ENCODE measurements at places on chromosomes 7 and 10.
A peak's percentile ranks its signal among the peaks of the same experiment; 100 is the strongest.

GRCh38 chr10:118913825-118914224 lies 115.7 kb upstream of the NANOS1 start:
- DNase-seq = no peak

DNA sequence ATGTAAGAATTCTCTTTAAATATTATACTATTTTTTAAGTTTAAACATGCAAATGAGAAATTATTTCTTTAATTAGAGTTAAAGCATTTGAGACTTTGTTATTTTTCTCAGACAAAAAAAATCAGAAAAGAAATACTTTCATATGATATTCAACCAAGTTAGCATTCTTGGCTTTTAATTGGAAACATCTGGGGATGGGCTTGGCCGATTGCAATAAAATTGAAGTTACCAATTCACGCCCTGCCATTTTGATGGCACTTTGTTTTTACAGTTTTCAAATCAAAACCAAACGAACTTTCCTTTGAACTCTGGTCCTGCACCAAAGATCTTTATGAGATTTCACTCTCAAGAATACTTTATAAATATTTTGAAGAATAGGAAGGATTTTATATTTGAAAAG lies 127.7 kb downstream of the ATE1 start:
- DNase-seq = no peak

- no peak for DNase-seq
These were observed 50.2 kb downstream of the LOXL4 start for GRCh38 chr10:98217801-98218200.

GRCh38 chr10:29635711-29636144 lies 957 bp upstream of the SVIL start:
- DNase-seq = peak; percentile 9

- DNase-seq = no peak
These were observed 35.0 kb downstream of the GNA12 start for GRCh38 chr7:2808891-2809665.

- DNase-seq = no peak
These were observed 28.6 kb upstream of the PROSER2 start for GRCh38 chr10:11794566-11794965.

- DNase-seq = no peak
These were observed 33.4 kb upstream of the HGF start for GRCh38 chr7:81803267-81803666.

DNA sequence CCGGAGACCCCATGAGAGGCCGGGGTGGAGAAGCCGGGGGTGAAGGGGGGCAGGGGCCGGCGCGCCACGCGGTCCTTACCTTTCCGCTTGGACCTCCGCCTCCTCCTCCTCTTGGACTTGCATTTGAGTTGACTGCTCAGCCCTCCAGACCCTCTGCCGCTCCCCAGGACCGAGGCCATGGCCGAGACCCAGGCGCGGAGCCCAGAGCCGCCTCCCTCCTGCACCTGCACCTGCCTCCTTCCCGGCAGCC lies 428 bp downstream of the ADARB2 start:
- DNase-seq = no peak

DNA sequence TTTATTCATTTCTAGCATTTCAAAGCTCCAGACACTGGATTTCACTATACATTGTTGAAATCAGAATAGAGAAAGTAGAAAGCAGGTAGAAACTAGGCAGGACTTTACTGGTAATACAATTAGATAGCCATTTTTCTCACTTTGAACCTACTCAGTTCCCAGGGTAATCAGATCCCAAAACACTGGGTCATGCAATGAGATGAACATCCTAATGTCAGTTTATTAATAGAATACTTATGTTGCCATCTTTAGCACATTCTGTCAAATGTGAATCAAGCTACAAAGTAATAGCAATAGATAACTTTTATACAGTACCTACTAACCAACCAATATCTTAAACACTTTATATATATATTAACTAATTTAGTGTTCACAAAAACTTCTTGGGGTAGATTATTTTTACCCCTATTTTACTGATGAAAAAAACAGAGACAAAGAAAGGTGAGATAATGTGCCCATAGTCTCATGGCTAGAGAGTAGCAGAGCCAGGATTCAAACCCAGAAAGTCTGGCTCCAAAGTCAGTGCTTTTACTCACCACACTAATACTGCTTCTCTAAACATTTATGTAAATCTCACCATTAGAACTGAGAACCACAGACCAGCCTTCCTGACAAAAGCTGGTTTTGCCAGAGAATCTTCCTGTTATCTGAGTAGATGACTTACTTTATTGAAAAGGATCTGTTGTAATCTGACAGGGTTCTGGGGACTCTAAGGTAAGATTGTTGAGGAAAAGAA lies 153.8 kb upstream of the KAT6B start:
- DNase-seq = no peak

GRCh38 chr7:95794917-95795515 lies 22.7 kb downstream of the DYNC1I1 start:
- no peak for DNase-seq

DNA sequence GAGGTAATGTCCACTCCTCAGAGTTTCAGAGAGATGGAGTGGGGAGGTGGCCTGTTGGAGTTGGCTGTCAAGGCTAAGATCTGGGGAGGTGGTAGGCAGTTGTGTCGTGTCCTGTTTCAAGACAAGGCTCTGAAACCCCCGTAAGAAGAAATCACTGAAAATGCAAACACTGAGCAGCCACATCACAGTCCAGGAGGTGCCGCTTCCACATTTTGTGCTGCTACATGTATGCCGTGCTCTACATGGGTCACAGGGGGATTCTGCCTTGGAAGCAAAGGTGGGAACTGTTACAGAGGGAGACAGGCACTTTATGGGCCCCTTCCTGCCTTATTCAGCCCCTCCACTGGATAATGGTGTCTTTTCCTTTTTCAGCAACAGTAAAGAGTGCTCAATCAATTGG lies 11.9 kb downstream of the WDR91 start:
- no peak for DNase-seq

GRCh38 chr7:12570168-12570533 lies 369 bp upstream of the SCIN start:
- no peak for DNase-seq

DNA sequence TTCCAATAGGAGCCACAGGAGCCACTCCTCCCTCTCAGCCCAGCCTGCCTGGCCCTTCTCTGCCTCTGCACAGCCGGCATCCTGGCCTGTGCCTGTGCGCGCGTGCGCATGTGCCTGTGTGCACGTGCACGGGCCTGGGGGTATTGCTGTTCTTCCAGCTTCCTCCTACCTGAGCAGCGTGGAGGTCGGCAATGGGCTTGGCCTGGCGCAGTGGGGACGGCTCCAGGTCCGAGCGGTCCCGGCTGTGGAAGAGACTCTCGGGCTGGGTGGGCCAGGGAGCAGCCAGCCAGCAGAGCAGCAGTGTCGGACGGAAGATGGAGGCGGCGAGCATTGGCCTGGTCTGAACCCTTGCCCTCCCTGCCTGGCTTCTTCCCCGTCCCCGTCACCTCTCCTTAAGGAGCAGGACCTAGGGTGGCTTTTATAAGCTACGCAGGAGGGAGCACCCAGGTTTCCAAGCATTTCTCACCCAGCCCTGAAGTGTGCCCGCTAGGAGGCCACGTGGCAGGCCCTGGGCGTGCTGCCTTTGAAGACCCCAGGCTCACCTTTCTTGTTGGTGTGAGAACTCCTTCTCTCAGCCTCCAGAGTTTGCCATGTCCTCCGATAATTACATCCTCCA lies at the start of gene MMP21:
TSS of gene MMP21 (minus strand) at position 331 of the 616 bp plus-strand sequence. CDS start at position 331, 0 bp downstream.
- no peak for DNase-seq

GRCh38 chr10:104089621-104090020 lies 3.9 kb upstream of the COL17A1 start:
- no peak for DNase-seq

GRCh38 chr7:93812061-93812460 lies 78.5 kb downstream of the TFPI2 start:
- DNase-seq = no peak

DNA sequence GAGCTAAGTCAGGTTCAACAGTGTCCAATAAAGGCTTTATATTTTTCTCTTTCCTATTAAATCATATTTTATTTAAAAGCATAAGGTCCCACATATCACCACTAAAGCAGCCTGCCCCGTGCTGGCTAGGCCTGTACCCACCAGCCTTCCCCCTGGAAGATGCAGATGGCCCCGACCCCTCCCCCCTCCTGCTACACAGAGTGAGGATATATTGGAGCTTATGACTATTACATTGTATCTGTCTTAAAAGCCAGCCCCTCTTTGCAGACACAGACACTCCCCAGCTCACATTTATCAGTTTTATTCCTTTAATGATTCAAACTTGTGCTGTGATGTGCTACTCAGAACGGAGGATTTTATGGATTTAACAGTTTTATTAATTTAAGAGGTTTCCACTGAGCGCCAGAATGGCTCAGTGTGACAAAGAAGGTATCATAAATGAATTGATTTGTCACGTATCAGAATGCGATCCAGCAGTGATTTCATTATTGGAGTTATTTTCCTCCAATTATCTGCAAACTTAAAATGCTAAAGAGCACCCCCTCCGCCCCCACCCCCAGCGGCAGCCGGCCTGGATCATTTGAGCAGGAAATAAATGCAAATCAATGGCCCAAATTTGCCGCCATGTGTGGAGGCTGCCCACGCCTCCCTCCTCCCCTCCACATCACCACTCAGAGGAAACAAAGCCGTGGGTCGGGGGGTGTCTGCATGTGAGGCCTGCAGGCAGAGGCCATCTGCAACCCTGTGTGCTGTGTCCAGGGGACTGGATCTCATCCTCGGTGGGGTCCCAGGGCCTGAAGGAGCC lies 72.6 kb upstream of the ZMIZ1 start:
- DNase-seq = no peak

GRCh38 chr7:107932805-107933204 lies 41.8 kb downstream of the DLD start:
- DNase-seq = no peak

GRCh38 chr7:79615871-79616640 lies 162.6 kb upstream of the MAGI2 start:
- DNase-seq = no peak

- DNase-seq = no peak
These were observed 67.1 kb upstream of the AGBL3 start for GRCh38 chr7:134919240-134919641.

DNA sequence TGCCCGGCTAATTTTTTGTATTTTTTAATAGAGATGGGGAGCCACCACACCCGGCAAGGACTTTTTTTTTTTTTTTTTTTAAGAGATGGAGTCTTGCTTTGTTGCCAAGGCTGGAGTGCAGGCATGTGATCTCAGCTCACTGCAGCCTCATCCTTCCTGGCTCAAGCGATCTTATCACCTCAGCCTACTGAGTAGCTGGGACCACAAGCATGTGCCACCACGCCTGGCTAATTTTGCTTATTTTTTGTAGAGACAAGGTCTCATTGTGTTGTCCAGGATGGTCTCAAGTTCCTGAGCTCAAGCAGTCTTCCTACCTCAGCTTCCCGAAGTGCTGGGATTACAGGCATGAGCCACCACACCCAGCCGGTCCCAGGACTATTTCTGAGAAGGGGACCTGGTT lies 9.3 kb upstream of the MCU start:
- DNase-seq = no peak

- no peak for DNase-seq
These were observed 159.0 kb upstream of the UNC5B start for GRCh38 chr10:71053169-71053895.

DNA sequence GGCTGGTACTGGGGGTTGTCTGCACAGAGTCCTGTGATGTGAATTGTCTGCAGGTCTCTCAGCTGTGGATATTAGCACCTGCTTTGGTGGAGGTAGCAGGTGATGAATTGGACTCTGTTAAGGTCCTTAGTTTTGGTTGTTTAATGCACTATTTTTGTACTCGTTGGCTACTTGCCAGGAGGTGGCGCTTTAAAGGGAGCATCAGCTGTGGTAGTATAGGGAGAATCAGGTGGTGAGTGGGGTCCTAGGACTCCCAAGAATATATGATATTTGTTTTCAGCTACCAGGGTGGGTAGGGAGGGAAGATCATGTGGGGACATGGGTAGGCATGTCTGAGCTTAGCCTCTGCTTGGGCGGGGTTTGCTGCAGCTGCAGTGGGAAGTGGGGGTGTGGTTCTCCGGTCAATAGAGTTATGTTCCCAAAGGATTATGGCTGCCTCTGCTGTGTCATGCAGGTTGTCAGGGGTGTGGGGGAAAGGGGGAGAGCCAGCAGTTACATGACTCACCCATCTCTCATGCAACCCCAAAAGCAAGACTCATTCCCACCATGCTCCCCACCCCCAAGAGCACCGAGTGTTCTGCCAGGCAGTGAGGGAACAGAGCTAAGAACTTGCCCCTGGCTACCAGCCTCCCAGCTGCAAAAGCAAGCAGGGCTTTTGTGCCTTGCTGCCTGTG lies 53.7 kb upstream of the ZNF273 start:
- DNase-seq = no peak

DNA sequence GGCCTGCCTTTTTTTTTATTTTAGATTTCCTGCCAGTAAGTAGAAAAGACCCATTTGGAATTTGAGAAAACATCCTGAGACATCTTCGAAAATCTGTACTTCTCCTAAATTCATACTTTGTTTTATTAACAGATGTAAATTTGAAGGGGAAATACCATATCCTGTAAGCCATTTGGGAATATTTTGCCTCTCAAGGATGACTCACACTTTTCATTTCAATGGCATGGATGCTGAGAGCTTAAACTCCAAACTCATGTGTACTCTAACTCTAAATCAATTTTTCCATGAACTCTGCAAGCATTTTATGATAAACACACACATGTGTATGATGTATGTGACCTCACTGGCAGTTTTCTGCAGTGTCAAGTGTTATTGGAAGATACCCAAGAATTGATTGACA lies 89.0 kb downstream of the SEMA3A start:
- no peak for DNase-seq

DNA sequence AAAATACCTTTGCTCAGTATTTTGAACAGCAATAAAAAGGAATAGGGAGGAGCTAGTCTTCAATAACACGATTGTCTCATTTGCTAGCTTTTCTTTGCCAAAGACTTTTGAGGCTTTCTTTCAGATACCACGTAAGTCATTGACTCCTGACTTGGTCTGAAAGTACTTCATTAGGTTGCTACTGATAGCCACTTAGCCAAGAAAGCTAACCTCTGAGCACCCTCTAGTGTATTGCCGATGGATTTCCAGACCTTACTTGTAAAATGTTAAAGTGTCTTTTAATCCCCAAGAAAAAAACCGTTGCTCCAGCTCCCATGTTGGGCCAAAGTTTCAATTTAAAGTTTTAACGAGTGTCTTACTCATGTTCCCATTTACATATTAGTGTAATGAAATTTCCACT lies 63.4 kb upstream of the STRIP2 start:
- no peak for DNase-seq

GRCh38 chr10:14023673-14024328 lies 306.9 kb downstream of the FRMD4A start:
- no peak for DNase-seq

DNA sequence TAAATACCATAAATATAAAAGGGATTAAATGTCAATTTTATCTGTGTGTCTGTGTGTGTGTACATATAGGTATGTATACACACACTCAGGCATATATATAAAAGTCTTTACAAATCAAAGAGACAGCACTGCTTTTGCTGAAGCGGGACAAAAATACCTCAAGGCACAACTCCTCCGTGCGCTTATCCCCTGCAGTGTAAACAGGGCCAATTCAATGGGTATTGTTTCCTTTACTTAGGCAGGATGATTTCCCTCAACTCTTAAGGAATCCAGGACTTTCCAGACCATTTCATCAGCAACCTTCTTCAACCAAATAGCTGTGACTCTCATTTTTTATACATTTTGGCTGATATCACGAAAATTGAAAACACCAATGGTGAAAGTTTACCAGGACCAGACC lies 227.7 kb downstream of the CRPPA start:
- no peak for DNase-seq

GRCh38 chr10:129965425-129965808 lies 1.3 kb upstream of the EBF3 start:
- no peak for DNase-seq
